ENCODE measurements at places on chromosomes 6 and 20.

GRCh38 chr6:90227673-90228072 is 69.0 kb downstream of the BACH2 start:
- DNase-seq, result no peak

GRCh38 chr6:82013561-82014530 is 233.7 kb downstream of the IBTK start:
- DNase-seq, result no peak

GRCh38 chr6:99146711-99147110 is 199.0 kb upstream of the FBXL4 start:
- DNase-seq, result no peak

DNA sequence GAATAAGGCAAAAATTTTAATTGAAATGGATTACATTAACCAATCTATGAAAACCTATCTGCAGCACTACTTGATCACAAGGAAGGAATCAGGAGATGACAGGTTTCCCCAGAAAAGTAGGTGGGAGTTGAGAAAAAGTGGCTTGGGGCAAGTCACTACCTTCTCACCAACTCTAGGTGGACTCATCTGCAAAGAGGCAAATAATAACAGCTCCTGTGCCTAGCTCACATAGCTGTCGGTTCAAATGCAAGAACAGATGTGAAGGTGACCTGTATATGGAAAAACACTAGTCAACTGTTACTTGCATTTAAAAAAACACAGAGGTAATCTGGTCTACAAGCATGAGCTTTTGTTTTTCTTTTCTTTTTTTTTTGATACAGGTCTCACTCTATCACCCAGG is 67.2 kb downstream of the POPDC3 start:
- DNase-seq, result no peak

DNA sequence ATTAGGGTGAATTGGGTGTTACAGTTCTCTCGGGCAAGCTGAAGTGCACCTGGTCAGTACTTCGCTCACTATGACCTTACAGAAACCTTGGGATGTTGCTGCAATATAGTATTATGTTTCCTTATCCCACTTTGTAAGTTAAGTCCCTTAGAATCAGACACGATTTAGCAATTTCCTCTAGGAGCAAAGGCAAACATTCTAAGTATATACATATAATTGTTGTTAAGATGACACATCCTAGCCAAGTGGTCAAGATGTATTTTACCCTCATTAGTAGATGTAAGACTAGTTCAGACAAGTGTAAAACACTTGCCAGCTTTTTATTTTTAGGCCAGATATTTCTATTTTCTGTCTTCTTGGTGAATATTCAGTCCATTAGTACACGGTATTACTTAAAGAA is 31.1 kb upstream of the RGS17 start:
- no peak for DNase-seq

DNA sequence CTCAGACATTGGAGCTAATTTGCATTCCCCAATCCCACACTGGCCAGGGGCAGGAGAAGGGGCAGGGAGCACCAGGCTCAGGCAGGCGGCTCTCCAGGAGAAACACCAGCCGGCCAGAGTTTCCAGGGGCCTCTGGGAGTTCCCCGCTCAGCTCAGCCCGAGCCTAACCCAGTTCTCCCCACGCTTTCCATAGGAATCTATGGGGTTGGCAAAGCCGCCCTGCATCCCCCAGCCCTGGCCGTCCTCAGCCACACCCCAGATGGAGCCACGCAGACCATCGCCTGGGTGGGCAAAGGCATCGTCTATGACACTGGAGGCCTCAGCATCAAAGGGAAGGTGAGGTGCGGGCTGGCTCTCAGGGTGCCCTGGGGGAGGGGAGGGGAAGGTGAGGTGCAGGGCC is 8.2 kb downstream of the NPEPL1 start:
- no peak for DNase-seq

DNA sequence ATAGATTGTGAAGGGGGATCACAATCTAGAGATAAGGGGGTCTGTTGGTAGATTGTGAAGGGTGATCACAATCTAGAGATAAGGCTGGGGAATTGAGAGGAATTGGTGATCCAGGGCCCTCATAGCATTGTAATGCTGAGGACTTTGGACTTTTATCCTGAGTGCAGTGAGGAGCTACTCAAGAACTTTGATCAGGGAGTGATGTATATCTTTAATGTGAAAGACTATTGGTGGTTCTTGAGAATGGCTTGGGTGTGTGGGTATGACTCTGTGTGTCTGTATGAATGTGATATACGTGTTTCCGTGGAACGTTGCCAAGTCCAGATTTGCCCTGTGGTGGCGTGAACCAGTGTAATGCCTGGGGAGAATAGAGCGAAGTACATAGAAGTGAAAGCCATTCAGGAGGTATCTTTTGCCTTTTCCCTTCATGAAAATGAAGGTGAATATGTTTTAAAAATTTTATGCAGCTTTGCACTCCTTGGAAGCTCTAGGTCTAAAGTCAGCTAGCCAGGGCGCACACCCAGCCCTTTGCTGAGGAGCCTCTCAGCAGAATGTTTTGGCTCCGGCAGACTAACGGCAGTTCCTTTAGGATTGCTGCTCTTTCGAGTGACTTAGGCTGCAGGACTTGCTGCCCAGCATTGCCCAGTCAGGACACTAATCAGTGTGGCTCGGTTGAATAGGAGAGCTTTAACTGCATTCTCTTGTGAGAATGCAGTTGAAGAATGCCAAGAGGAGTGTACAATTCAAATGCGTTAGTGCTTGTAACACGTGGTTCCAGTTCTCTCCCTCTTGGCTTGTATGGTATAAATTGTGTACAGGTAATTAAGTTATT is 3.5 kb downstream of the ZFAND3 start:
- no peak for DNase-seq

DNA sequence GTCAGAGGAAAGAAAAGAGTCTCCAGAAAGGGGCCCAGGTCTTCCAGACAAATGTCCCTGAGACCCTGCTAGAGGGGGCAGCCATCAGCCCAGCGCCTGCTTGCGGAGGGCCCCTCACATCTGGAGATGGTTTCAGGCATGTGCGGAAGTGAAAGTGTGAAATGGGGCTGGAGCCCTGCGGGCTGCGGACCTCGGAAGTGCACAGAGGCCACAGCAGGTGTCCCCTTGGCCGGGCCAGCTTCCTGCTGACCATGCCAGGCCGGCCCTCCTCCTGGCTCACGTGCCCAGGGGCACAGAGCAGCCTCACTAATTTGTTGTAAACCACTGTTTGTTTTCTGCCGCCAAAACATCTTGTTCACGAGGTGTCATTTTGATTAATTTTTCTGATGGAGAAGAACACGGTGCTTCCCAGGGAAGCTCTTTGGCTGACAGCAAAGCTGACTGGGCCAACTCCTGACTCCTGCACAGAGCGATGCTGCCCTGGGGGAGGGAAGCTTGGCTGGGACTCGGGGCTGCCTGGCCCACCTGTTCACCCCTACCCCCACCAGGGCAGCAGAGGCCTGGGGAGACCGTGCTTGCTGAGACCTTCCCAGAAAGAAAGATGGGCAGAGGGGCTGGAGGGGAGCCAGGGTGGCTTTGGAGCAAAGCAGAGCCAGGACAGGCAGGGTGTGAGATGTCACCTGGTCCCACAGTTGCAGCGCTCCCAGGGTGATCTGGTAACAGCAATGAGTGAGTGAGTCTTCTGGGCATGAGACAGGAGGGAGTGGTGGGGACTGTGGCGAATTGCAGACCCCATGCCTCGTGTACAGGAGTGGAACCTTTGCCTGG is 54.2 kb downstream of the BCAS4 start:
- no peak for DNase-seq

GRCh38 chr6:167501831-167502385 is 177.0 kb downstream of the TTLL2 start:
- DNase-seq, result no peak

DNA sequence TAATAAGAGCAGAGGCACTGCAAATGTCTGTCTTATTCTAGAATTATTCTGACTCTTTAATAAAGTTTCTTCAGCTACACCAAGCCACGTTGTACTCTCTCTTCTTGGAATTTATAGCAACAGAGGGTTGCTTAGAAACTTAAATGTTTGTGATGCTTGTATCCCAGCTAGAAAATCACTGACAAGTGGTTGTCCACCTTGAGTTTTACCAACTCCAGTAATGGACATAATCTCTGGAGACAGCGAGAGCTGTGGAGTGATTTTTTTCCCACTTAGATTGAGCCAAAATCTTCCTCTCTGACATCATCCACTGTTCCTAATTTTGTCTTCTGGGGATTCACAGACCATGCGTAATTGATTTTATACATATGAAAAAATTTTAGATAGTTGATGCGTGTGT is 8.0 kb downstream of the ECT2L start:
- DNase-seq, result no peak

DNA sequence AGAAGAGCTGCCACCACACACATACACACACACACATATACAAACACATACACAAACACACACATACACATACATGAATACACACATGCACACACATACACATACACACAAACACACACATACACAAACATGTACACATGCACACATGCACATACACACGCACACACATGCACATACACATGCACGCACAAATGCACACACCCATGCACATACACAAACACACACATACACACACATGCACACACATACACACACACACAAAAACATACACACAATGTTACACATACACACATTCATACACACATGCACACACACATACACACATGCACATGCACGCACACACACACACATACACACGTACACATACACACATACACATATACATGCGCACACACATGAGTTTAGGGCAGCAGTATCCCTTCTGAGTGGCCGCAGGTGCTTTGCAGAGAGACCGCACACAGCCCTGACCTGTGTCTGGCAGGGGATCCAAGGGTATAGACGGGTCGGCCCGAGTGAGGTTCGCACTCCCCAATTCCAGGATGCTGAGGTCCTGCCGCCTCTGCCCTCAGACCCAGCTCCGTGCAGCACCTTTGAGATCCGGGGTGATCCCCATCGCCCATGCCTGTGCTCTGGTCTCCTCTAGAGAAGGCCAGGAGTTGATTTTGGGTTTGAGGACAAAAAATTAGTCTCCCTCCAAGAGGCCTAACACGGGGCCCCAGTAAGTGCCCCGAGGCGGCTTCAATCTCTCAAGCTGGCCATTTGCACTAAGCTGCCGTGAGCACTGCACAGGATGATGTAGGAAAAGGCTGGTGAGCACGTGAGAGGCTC is 56.8 kb downstream of the TMEM242 start:
- DNase-seq, result no peak

DNA sequence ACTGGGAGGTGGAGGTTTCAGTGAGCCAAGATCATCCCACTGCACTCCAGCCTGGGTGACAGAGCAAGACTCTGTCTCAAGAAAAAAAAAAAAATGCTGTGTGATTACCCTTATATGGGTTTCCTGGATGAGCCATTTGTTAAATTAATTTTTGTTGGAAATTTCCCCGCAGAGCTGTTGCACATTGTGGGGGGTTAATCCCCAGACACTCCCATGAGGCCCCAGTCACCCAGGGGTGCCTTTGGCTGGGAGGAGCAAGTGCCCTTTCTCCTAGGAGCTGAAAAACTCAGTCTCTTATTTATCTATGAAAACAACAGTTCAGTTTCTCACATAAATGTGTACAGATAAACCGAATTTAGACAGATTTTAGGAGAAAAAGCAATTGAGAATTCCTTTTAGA is 4.7 kb upstream of the DEFB132 start:
- DNase-seq, result no peak

DNA sequence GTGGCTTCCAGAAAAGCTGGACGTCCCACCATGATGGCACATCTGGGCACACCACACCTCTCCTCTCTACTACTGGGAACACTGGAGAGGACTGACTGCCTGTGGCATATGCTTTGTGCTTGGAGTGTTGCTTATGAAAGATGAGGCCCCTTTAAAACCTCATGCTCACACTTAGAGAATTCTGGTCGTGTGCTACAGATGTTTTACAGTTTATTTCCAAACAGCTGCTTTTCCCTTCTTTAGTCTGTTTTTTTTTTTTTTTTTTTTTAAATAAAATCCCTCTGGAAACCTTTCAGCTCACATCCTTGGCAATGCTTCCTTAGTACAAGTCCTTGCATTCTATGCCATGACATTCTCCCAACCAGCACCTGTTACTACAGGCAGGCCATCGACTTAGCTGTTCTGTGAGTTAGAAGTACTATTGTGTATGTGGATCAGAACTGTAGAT is 60.3 kb downstream of the BMP6 start:
- DNase-seq, result no peak

DNA sequence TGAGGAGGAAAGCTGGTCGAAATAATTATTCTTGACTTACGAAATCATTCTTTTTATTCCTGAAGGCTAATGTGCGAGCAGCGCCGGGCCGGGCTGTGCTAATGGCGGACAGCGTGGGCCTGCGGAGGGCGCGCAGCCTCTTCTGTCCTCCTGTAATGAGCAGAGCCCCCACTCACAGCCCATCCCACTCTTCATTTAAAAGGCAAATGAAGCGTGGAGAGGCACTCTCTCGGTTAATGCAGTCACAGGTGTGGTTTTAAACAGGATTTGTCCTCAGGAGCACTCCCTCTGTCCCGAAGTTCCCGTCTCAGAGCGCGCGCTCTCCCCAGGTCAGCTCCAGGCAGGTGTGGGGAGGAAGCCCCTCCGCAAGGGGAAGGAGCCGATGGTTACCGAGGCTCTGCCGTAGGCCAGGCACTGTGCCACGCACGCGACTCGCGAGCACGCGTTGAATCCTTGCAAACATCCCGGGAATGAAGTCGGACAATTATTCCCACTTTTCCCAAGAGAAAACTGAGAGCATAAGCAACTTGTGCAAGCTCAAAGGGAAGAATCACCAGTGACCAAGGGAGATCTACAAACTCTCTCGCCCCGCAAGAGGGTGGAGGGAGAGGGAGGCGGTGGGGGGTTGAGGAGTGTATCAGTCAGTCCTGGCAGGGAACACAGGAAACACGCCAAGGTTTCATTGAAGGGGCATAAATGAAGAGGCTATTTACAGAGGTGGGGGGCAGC is 35.5 kb upstream of the ZFAND3 start:
- DNase-seq, result no peak

DNA sequence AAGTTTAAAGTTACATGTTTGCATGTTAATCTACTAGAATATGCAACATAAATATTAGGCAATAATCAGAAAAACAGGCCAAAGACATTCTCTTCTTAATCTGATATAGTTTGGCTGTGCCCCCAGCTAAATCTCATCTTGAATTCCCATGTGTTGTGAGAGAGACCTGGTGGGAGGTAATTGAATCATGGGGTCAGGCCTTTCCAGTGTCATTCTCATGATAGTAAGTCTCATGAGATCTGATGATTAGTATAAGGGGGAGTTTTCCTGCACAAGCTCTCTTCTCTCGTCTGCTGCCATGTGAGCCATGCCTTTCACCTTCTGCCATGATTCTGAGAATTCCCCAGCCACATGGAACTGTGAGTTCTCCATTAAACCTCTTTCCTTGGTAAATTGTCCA is 1241.7 kb upstream of the ADGRB3 start:
- DNase-seq, result no peak

DNA sequence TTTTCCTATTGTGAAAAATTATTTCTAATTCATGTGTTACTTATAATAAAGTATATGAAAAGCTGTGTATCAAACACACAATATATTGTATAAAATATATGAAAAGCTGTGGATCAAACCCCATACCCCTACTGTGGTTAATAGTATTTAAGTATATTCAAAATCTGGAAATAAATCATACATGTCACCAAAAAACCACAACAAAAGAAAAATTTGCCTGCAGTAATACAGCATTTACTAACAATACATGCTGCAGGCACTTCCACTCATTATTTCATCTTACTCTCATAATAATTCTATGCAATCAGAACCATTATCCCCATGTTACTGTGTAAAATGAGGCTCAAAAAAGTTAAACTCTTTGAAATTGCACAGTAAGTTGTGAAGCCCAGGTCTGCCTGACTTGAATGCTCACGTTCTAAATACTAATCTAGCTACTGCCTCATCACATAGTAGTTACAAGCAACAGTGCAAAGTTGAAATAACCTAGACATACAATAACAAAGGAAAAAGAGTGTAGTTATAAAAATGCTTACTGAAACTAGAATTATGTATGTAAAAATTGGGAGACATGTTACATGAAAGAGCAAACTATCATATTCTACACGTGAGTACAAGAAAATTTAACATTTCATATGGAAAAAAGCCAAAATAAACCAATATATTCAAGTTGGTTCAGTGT is 61.7 kb downstream of the FAM217A start:
- no peak for DNase-seq
